ENCODE measurements at places on chromosomes 12 and 14. TPM values are rescaled to one million over a fixed set of nuclear protein-coding genes. Genes with fewer than 3 reads are reported as not detected.

Gene FOXM1
- polyA plus RNA-seq, result 84.2 TPM

Gene KRT3
- not detected for polyA plus RNA-seq

Gene TCTN2
- polyA plus RNA-seq, result 9.7 TPM

Gene GLS2
- polyA plus RNA-seq, result 0.44 TPM

Gene WDR89
- polyA plus RNA-seq, result 15.1 TPM

DNA sequence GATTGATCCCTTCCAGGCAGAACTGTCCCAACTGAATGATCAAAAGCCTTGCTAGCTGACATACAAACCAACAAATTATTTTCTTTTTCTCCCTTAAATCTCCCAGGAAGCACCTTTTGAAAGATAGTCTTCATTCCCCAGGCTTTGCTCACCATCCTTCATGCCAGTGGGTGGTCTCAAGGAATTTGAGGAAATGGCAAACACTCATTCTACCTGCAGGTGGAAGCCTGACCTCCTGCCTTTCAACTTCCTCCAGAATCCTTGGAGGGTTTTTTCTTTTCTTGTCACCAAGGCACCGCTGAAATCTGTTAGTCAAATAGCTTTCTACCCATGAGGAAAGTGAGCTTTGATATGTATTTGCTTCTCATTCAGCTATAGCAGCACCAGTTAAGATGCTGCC lies 128.5 kb downstream of the WIF1 start:
- no peak for DNase-seq

DNA sequence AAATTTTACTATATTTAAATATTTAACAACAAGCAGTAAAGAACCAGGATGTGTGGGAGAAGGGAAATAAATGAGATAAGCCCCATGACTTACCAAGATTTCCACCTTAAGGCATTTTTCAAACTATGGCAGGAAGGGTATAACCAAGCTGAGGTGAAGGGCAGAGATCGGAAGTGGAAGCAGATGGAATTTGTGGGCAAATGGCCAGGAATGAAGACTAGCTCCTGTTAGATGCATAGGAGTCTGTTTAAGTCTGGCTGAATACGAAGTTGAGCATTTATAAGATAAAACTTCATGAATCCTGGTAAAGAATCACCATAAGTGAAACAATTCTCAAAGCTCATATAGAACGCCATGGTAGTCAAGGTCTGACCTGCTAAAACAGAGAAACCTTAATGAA lies 163.5 kb downstream of the DIO2 start:
- no peak for DNase-seq

DNA sequence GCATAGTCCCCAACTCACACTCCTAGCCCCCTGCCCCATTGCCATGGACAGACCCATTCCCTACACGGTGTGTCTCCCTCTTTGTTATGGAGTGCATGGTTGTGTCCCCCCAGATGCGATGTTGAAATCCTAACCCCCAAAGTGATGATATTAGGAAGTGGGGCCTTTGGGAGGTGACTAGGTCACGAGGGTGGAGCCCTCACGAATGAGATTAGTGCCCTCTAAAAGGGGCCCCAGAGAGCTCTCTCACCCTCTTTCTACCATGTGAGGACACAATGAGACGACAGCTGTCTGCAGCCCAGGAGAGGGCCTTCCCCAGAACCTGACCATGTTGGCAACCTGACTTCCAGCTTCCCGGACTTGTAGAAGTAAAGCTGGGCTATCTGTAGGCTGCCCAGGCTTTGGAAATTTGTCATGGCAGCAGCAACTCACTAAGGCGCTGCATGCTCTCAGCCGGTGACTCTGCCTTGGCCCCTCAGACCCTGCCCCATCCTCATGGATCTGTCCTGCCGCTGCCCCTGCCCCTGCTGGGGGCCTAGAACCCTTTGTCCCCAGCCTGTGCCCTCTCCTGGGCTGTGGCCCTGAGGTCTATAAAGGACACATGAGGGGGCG lies 318.1 kb upstream of the RTL1 start:
- no peak for DNase-seq

DNA sequence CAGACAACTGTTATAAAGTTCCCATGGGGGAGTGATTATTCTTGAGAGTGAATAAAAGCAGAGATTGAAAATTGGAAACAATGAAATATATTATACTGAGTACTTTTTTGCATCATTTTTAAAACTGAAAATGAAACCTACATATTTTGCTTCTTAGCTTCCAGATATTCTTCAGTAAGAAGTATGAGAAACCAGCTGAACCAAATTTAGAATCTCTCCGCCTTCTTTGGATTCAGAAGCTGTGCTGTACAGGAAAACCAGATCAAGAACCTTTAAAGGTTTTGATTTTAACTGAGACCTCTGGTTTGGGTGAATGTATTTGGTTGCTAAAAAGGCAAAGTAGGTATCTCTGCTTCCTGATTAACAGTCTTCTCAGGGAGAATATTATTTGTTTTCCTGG lies 109.4 kb downstream of the AKAP6 start:
- no peak for DNase-seq

DNA sequence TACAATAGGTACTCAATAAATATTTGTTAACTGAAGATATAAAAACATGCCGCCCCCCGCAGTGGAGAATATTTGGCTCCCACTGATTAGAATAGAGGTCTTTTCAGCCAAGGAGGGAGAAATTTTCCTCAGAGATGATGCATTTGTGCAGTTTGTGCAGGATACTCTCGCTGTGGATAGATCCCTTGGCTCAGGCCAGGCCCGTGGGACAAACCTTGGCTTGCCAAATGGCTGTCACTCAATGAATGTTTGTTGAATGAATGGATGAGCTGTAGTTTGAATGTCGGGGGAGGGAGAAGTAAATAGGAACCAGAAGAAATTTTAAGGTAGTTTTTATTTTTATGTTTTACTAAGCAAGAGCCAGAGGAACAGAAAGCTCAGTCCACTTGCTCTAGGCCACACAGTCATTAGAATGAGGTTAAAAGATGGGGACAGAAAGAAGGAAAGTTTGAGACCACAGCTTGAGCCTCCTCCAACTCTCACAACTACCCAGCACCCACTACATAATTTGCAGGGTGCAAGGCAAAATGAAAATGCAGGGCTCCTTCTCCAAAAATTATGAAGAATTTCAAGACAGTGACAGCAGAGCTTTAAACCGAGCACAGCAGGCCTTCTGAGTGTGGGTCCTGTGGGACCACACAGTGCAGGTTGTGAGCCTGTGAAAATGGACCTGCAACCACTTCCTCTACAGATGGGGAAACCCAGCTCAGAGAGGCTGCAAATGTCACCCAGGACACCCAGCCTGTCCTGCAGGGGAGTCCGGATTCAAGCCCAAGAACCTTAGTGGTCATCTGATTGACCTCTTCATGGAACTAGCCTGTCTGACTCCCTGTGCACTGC lies 51.4 kb downstream of the WSCD2 start:
- DNase-seq, result no peak

DNA sequence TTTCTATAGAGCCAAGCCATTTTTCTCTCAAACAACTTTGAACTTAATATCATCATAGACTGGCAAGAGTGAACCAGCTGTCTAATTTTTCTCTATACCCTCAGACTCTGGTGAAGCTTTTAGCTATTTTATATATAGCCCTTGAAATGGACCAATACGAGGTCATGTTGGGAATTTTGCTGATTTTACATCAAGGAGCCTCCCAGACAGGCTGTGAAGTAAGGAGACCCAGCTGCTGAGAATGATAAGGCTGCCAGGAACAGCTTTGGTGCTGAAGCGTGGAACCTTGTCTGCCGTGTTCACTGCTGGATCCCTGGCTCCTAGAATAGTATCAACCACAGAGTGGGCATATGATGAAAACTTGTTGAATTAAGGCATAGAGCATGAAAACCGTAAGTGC lies 326.2 kb upstream of the NAV3 start:
- DNase-seq, result no peak

DNA sequence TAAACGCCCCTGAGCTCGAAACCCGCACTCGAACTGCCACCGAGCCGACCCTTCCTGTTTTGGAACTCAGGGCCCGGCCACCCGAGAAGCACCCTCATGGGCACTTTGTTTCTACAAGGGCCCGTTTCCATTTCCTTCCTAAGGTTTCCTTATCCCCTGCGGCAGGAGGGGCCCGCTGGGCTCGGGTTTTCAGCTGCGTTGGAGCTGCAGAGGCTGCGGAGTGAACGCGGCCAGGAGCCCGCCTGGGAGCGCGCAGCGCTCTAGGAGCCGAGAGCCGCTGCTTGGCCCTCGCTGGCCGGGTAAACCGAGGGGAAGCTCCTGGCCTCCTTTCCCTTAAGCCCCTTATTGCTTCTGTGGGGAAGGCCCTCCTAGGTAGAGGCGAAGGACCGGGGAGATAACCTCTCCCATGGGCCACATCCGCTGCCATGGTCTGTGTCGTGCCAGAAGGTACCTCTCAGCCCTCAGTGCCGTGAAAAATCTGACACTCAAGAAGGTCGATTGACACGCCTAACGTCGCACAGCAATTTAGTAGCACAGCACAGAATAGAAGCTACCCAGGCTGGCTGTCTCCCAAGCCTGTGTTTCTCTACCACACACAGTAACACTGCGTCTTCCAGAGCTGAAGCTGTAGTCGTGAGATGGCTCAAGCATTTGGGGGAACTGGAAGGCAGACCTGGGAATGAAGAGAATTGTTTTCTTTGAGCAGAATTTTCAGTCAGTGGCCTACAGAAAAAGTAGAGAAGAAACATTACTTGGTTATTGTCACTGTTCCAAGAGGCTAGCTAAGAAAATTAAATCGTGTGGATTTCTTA lies 12.9 kb upstream of the CALM1 start:
- DNase-seq, result no peak

GRCh38 chr14:54730156-54730961 lies 163.4 kb downstream of the SAMD4A start:
- DNase-seq, result no peak

DNA sequence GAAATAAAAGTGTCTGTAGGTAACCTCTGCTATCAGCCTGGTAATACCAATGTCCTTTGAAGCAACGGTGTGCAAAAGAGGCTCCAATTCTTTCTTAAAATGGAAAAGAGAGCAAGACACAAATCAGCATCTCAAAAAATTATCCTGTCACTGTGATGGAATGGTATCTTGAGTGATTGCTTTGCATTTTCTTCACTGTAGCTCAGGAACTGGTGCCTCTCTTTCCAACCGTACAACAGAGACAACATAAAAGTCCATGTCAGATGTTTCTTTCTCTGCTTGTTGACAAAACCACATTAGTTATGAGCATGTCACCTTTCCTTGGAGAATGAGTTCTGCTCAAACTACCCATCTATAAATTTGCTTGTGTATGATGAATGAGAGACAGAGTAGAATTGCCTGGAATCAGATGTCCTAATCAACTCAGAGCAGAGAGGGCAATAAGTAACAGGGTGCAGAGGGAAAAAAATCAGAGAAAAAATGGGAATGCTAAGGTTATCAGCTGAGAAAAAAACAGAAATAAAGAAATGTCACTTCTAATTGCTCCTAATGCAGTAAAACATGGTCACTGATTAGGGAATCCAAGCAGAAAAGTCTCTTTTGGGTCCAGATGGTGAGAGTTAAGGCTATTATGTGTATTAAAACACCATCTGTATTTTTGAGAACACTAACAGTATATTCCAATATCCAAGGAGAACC lies 465.0 kb upstream of the ATP2B1 start:
- no peak for DNase-seq

DNA sequence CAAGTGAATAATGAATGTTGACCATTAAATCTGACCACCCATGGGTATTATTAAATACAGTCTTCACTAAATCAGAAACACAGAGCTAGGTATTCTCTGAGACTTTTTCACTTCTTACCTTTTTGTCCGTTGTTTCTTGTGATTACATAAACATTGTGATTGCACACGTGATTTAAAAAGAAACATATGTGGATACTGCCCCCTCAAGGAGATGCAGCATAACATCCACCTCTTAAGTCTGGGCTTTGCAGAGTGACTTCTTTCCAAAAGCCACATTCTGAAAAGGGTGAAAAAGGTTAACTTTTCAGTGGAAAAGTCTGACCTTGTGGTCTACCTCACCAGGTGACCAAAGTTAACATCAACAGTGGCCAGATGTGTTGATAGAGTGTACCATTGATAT lies 185.5 kb upstream of the FAR2 start:
- DNase-seq, result no peak

DNA sequence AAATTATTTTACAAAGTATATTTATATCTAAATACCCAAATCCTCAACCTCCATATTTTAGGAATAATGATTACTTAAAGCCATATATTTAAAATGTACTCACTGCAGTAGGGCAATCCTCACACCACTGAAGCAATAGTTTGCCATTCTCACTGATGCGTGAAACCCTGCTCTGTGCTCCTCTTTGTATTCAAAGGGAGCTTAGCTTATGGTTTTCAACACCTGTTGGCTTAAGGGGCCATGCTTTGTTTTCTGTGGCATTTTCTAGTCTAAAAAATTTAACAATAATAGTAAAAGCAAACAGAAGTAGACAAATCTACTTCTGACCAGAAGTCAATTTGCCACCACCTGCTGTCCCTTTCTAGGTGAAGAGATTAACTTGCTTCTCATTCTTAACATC lies 294.6 kb downstream of the FLRT2 start:
- no peak for DNase-seq

- DNase-seq, result no peak
These were observed 17.8 kb upstream of the PRMT8 start for GRCh38 chr12:3473171-3473570.

- DNase-seq, result no peak
These were observed 553.7 kb upstream of the LMO3 start for GRCh38 chr12:17159506-17160300.

- peak; percentile 35 for DNase-seq
These were observed 2.6 kb downstream of the RTL1 start for GRCh38 chr14:100900837-100901390.

- DNase-seq, result no peak
These were observed 141.9 kb downstream of the CHST11 start for GRCh38 chr12:104598342-104599271.

DNA sequence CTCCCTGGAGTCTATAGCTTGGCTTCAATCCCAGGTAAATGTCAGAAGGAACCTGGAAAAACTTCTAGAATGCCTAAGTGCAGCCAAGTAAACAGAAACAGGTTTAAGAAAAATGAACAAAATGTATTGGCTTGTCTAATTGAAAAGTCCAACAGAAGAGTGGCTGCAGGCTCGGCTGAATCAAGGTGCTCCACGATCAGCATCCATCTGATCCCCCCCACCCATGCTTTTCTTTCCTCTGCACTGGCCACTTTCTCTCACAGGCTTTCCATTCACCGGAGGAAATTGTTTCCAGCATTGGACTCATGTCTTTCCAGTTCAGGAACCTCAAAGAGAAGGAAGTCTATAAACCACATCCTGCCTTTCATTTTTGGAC lies 42.0 kb upstream of the C14orf180 start:
- DNase-seq, result no peak

DNA sequence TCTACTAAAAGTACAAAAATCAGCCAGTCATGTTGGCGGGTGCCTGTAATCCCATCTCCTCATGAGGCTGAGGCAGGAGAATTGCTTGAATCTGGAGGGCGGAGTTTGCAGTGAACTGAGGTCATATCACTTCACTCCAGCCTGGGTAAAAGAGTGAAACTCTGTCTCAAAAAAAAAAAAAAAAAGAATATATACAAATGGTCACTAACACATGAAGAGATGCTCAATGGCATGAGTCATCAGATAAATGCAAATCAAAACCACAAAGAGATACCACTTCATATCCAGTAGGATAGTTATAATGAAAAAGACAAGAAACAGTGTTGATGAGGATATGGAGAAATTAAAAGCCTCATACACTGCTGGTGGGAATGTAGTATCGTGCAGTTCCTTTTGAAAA lies 33.6 kb upstream of the METAP2 start:
- no peak for DNase-seq

- DNase-seq, result no peak
These were observed 19.3 kb upstream of the NCOR2 start for GRCh38 chr12:124586756-124587155.

- DNase-seq, result peak; percentile 57
These were observed 102.7 kb upstream of the USP44 start for GRCh38 chr12:95653771-95654546.

- DNase-seq, result no peak
These were observed 102.1 kb upstream of the FSCB start for GRCh38 chr14:44609201-44609600.

GRCh38 chr14:87434680-87435079 lies 558.3 kb downstream of the GALC start:
- DNase-seq, result no peak
